ENCODE measurements at places on chromosomes 6 and 20. TPM values are rescaled to one million over a fixed set of nuclear protein-coding genes. Genes with fewer than 3 reads are reported as not detected.

The AHCY gene
- total RNA-seq = 70.9 TPM

The ERVFRD-1 gene
- total RNA-seq = 0.40 TPM

The ITPA gene
- total RNA-seq = 44.4 TPM

The TSHZ2 gene
- 42.9 TPM for total RNA-seq

The JPH2 gene
- total RNA-seq = 48.9 TPM

The LINC00237 gene
- not detected for total RNA-seq

The TNNC2 gene
- total RNA-seq = 0.81 TPM

The NRSN1 gene
- total RNA-seq = 0.12 TPM

The ZNF311 gene
- total RNA-seq = 2.8 TPM

The NKX2-2 gene
- not detected for total RNA-seq

The FNDC1 gene
- 2.3 TPM for total RNA-seq

The RCAN2 gene
- 61.7 TPM for total RNA-seq

The PRPH2 gene
- total RNA-seq = 1.7 TPM

The MLIP gene
- 0.20 TPM for total RNA-seq

The CCN6 gene
- total RNA-seq = not detected

The GNMT gene
- total RNA-seq = 0.52 TPM

The POU5F1 gene
- total RNA-seq = 9.7 TPM

The ENPP5 gene
- 21.5 TPM for total RNA-seq

The PTCHD4 gene
- not detected for total RNA-seq

The CALHM6 gene
- total RNA-seq = 4.8 TPM

The GRM1 gene
- not detected for total RNA-seq

The HLA-DPA1 gene
- total RNA-seq = 185 TPM

The TRDN gene
- total RNA-seq = 0.23 TPM

Measured in mucosa of gallbladder (tissue), 1 donor.